ENCODE measurements at places on chromosomes 1 and 21. TPM values are rescaled to one million over a fixed set of nuclear protein-coding genes. Genes with fewer than 3 reads are reported as not detected.

DNA sequence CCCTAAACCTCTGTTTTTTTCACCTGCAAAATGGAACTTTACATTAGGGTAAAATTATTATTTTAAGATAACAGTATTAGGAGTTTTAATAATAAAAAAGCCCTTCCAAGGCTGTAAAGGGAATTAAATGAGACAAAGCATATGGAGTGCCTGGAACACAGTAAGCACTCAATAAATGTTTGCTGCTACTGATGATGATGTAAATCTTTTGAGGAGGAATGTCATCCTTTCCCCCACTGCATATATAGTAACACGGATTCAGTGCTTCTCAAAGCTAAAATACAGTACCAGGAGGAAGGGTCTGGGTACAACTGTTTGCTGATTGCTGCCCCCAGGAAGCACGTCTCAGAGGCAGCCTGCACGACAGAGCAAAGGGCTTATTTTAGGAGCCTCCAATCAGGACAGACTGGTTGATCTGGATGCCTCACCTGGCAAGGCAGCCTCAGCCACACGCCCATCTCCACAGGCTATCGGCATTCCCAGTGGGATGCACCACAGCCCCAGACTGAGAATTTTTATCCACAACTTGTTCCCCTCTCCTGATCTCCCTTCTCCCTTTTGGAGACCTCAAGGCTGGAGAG is 64.4 kb downstream of the GADD45A start:
- ATAC-seq: no peak

GRCh38 chr1:11318982-11319381 is 46.0 kb downstream of the UBIAD1 start:
- ATAC-seq: no peak

The NTNG1 gene
- total RNA-seq: 46.4 TPM

DNA sequence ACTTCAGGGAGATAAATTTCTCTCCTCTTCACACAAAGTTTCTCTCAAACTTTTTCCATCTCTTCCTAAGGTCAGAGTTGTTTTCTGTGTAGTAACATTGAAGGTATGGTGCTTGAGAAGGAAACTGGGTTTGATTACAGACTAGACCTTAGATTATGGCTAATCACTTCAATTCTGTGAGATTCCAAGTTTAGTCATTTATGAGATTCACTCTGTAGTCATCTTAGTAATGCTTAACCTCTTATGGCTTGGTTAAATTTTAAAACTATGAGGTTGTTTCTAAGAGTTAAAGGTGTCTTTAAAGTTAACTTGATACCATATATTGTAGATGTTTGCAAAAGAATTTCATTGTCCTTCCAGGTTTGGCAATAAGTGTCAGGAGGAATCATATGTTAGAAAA is 1092.2 kb downstream of the KCNT2 start:
- no peak for ATAC-seq

The FCRL5 gene
- total RNA-seq: 0.78 TPM

- no peak for ATAC-seq
These were observed 85.0 kb downstream of the EPS15 start for GRCh38 chr1:51433972-51434510.

GRCh38 chr21:35895598-35895997 is 164.7 kb downstream of the SETD4 start:
- no peak for ATAC-seq

The ASTN1 gene
- 37.0 TPM for total RNA-seq

Measured in motor neuron (in vitro differentiated cells).